Activated CD4-positive, alpha-beta T cell treated with anti-CD3 and anti-CD28 coated beads, Interleukin-2, amount 50 U/mL, for 48 hours (primary cell): ENCODE measurements at places on chromosomes 5 and 9.

- DNase-seq = no peak
Measured at GRCh38 chr5:1002836-1003235, 5.8 kb upstream of the NKD2 start.

DNA sequence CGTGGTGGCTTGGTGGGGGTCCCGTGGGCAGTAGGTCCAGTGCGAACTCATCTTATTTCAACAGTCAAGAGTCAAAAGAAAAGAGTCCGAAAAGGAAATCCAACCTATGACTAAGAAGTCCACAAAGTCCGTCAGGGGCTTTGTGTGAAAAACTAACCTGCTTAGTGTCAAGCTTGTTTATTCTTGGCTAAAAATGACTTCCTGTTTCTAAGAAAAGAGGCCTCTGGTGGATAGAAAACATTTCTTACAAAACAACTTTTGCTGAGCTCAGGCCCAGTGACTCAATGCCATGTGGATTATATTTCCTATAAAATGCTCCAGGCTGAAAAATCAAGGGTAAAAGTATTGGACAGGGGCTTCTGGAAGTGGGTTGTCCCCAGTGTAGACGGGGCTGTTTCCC lies 105.9 kb downstream of the GADD45G start:
- no peak for DNase-seq

- no peak for DNase-seq
Measured at GRCh38 chr9:123954518-123955280, 24.8 kb upstream of the DENND1A start.

GRCh38 chr5:120446901-120447300 lies 17.2 kb upstream of the PRR16 start:
- DNase-seq = no peak

DNA sequence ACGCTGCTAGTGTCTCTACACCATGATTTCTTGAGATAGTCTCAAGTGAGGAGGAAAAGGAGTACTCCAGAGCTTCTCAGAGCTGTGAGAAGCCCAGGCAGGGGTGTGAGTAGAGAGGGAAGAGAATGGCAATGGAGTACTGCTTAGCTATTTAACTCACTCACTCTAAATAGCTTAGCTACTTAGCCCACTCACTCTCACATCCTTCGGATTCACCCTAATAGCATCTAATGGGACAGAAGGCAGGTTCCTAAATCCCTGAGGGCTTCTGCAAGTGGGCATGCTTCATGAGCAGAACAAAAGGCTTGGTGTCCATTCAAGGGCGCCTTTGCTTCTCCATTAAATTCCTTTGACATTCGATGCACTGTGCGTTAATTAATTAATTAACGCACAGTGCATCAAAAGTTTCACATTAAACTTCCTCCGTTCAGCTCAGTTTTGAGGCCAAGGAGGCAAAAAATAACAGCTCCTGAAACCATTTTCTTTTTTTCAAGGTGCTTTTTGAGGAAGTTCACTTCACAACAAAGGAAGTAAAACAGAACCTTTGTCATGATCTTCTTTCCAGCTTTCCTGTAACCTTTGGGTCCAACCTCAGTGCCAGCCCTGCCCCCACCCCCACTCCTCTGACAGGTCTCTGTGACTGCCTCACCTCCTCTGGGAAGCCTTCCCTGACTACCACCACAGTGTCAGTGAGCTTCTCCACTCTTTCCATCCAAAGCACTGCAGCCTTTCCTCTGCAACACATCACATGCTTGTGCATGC lies 294.0 kb downstream of the SEC61B start:
- DNase-seq = no peak

- DNase-seq = peak; percentile 17
Measured at GRCh38 chr5:103224118-103224893, 34.3 kb upstream of the MACIR start.

DNA sequence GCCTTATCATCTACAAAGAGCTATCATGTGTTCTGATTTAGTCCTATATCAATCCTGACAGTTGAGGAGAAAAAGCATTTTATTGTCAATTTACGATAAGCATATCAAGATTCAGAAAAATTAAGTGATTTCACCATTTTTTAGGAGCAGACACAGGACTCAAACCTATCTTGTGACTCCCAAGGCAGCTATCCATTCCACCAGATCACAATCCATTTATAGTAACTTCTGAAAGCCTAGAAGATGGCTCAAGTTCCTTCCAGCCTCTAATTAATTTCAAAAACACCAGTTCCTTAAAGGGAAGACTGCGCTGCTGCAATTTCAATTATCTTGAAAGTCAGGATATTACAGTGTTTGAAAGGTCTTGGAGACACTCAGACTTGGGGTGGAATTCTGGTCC lies 114.3 kb downstream of the EPB41L4A start:
- DNase-seq = no peak

GRCh38 chr5:113682497-113683136 lies 169.1 kb downstream of the YTHDC2 start:
- no peak for DNase-seq

GRCh38 chr5:91888810-91889209 lies 505.7 kb upstream of the ARRDC3 start:
- DNase-seq = no peak

DNA sequence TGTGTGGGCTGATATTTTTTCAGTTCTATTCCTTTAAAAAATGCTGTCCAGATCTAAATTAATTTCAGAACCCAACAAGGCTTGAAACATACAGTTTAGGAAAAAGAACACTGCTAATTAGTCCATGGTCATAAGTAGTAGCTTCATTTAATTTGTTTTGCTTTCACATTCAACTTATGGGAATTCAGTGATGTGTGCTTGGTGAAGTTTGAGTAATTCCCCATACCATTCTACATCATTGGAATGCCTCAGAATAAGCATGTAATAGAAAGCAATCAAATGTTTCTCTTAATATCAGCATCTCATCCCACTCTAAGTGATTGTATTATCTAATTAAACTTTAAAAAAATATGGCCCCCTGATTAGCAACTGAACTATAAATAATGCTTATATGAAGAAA lies 2.7 kb downstream of the CNTLN start:
- no peak for DNase-seq

DNA sequence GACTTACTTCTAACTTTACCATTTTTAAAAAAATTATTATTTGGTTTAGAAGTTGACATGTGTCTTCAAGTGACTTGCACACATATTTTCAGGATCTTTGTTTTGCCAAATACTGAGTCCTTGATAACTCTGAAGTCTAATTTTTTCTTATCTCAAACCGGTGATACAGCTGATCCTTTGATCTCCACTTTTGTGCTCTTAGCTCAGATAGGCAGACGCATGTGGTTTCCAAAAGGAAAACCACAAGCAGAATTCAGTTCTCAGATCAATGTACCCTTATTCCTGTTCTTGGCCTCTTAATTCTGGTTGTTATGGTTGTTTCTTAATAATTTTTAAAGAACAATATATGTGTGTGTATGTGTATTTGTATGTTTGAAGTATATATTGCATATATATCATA lies 238.3 kb upstream of the EDIL3 start:
- no peak for DNase-seq

DNA sequence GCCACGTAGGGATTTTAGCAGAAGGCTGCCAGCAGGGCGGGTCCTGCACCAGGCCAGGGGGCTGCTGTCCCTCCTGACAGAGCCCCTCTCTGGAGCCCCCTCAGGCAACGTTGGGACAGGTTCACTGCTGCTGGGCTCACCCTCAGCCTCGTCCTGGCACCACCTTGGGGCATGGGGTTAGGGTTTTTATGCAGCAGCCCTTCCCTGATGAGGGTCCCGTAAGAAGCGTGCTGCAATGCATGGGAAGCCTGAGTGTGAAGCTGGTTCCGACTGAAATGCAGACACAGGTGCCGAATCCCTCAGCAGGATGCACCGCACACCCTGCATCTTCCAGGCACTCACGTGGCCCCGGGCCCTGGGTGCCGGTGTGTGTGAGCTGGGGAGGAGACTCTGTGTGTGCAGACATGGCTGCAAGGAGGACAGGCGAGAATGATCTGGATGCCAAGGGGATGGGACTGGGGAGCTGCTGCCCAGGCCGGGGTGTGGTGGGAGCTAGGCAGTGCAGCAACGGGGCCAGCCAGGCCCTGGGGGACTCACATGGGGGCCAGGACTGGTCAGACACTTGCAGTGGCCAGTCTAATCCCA lies 27.1 kb downstream of the ZDHHC11B start:
- no peak for DNase-seq

GRCh38 chr9:136913701-136914438 lies 27.6 kb downstream of the TRAF2 start:
- no peak for DNase-seq

DNA sequence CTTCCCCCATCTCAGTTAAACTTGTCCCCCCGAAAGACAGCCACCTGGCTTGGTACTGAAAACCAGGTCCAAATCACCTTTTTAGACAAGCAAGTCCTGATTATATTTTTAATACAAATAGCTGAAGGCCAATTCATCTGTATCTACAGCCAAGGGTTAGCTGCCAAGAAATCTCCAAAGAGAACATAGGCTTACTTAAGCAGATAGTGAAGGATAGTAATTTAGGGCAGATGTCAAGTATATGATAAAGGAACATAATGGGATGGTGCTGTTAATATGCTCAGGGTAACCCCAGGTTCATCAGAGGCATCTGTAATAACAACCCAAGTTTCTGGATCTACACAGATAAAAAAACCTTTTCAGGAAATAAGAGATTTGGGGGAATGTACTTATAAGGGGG lies 133.0 kb downstream of the EBF1 start:
- DNase-seq = no peak

DNA sequence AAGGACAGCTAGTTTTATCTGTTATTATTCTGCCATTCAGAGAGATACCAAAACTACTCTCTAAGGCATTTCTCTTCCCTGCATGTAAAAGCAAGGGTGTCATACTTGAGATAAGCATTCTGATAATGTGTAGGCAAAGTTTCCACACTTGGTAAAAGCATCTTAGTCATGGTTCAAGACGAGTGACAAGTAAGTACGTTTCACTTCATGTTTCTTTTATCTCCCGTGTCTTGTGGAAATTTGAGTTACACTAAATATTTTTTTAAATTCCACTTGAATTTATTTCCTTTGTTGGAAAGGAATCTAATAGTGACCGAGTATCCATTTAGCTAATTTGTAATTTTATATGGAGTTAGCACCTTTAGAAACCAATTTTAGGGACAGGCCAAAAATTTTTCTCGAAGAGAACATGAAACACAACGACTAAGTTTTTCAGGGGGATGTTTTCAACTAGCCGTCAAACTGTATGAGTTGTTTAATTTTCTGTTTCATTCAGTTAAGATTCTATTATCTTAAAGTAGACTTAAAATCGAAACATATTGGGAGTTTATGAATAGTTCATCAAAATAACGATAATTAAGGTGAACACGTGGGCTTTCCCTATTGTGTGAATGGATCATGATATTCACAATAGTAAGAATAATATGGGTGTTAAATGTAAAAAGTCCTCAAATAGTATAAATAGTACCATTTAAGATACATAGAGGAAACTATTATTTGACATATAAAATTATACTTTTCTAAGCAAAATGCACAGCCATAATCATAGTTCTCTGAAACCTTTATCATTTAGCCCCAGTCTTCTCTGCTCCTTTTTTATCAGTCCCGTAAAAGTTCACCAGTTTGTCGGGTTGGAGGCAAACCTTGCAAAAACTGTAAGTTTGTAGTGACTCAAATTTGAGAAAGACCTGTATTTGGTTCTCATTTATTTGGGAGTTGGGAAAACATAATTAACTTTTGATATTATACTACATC lies 1.6 kb downstream of the RFESD start:
- no peak for DNase-seq

GRCh38 chr5:170861917-170862766 lies at the start of gene RANBP17:
Gene RANBP17 (plus strand): TSS chr5:170862018.
- no peak for DNase-seq

GRCh38 chr5:128974567-128974966 lies 9.3 kb downstream of the SLC27A6 start:
- no peak for DNase-seq

GRCh38 chr5:67301285-67301903 lies 104.8 kb upstream of the CD180 start:
- no peak for DNase-seq

DNA sequence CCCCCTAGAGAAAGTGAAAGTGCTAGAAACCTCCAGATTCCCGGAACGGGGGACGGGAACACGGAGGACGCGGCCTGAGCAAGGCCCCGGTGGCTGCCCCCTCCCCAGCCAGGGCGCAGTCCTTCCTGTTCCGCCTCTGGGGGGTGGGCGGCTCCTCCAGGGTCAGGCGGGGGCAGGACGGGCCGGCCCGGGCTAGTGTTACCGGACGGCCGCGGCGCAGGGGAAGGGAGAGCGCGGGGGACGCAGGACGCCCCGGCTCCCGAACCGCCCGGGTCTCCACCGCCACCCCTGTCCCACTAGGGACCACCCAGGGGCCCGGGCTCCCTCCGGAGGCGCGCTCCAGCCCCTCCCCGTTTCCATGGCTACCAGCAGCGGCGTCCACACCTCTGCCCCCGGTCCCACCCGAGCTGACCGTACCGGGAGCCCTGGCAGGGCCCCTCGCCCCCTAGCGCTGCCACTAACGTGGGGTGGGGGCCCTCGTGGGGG lies 579 bp downstream of the SLC12A7 start:
- DNase-seq = peak; percentile 25

DNA sequence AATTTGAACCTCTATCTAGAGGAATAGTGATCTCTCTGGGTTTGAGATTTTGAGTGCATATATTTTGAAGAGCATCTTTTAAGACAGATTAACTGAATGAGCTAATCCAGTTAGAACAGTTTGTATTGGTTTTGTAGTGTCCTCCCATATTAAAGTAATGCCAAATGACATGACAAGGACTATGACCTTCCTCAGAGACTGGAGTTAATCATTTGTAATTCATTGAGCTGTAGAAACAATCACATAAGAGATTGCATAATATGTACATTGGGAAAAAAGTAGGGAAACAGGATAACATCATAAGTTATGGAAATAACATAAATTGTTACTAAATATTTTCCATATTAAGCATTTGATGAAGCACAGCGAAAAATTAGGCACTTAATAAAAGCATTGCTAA lies 45.8 kb upstream of the PRDM9 start:
- no peak for DNase-seq

- DNase-seq = no peak
Measured at GRCh38 chr5:103298607-103299188, 40.1 kb downstream of the MACIR start.

DNA sequence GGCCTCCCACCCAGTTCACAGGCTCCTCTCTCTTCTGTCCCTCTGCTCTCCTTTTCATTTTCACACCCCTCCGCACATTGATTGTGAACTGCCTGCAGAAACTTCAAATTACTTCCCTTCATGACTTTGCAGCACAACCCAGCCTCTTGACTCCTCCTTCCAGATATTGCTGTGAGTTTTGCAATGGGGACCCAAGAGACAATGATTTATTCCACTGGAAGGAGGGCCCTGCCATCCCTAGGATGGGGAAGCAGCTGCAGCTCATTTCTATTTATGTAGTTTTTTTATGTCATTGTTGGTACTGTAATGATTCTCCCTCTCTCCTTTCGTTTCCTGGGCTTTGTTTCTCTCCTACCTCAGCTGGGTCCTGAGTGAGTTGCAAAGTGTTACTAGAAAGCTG lies 364.9 kb downstream of the ICE1 start:
- DNase-seq = no peak

DNA sequence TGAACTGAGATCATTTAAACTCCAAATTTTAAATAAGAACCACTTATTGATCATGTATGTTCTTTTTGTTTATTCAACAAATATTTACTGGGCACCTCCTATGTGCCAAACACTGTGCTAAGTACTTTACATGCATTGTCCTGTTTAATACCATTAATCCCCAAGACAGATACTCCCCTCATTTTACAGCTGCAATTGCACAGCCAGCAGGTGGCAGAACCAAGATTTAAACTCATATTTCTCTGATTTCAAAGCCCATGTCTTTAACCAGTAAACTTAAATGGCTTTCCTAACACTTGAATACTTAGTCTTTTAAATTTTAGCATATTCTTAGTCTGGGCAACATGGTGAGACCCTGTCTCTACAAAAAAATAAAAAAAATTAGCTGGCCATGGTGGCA lies 43.4 kb upstream of the KIAA1958 start:
- peak; percentile 11 for DNase-seq
